Progenitor cell of endocrine pancreas (in vitro differentiated cells): ENCODE measurements at places on chromosomes 2 and 18.
A peak's percentile ranks its signal among the peaks of the same experiment; 100 is the strongest.

DNA sequence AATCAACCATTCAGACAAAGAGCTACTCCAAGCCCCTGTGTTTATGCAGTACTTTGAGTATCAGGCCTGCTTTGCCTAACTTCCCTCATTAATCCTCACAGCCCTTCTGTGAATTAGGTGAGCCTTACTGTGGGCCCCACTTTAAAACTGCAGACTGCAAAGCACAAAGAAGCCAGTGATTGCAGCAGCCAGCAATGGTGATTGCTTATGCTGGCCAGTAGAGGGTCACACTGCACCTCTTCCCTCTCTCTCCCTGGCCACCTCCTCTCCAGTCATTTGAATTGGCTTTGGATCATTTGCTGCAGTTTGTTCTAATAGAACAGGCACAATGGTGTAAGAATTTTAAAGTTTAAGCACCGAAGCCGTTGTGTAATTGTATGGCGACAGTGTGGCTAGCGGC, 229.9 kb downstream of the AGPS start:
- peak; percentile 15 for DNase-seq

DNA sequence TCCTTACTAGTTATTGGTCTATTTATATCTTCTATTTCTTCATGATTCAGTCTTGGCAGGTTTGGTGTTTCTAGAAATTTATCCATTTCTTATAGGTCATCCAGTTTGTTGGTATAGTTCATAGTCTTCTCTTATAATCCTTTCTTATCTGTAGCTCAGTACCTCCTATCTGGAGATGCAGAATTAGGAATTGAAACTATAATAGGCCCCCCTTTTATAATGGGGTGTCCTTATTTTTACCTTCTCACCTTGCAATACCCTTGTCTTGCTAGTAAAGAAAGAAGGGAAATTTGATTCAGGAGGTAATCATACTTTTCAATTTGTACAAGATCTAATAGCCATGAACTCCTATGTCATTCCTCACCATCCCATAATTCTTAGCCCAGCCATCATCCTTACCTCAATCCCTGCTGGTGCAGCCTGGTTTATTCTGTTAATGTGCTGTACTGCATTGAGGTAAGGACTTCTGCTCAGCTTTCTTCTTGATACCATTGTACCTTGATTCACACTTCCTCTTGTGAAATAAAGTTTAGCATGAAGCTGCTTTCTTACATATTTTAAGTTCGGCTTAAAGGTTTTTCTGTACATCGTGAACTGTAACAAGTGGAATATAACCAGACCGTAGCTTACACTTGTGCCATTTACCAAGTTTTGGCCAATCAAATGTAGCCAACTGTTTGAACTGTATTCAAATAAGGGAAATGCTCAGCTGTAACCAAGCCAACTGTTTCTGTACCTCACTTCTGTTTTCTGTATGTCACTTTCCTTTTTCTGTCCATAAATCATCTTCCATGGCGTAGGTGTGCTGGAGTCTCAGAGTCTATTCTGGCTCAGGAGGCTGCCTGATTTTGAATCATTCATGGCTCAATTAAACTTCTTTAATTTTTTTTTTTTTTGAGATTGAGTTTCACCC, 40.1 kb upstream of the PTH2R start:
- no peak for DNase-seq

DNA sequence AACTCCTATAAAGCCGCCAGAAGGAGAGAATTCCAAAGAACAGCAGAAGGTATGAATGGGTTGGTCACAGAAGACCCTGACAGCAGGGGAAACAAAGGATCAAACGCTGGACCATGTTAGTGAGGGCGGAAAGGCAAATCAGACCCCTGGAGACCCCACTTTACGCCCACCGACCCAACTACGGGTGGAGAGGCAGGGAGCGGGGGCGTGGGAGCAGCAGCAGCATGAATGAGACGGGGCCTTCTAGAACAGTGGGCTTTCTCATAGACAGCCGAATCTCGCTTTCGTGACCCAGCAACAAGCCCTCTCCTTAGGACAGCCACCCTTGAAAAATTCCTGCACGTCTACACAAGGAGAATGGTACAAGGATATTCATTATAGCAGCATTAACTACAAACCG, 191.0 kb downstream of the HDAC4 start:
- DNase-seq: no peak

DNA sequence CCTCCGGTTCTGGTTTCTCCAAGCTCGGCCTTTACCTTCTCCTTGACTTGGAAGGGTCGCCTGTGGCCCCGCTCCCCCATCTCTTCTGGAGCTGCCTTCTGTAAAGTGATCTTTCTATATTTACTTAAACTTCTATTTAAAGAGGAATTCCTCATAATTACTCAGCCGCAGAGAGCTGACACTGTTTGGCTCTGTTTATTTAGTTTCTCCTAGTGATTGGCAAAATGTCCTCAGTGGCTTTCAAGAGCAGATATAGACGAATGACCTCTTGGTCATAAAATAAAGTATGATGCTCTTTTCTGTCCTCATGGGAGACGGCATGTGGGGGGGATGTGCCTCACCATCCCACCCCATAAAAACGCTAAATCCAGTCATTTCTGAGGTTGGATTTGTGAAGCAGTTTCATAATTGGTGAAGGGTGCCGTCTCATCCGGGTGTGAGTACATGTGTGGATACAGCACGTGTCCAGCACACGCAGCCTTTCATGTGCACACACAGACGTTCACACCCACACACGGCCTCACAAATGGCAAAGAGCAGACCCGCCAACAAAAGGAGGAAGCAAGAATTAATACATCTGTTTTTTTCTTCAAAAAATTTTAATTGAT, 43.4 kb upstream of the SMAD7 start:
- no peak for DNase-seq

GRCh38 chr2:117087535-117088291, 726.8 kb upstream of the DDX18 start:
- no peak for DNase-seq

- no peak for DNase-seq
These were observed 62.3 kb upstream of the NYAP2 start for GRCh38 chr2:225337183-225337582.

- DNase-seq: no peak
These were observed 78.7 kb downstream of the DGKD start for GRCh38 chr2:233433029-233433428.
